Mesenchymal stem cell (in vitro differentiated cells and primary cell): ENCODE measurements at places on chromosomes 6 and 20.
A peak's percentile ranks its signal among the peaks of the same experiment; 100 is the strongest.

DNA sequence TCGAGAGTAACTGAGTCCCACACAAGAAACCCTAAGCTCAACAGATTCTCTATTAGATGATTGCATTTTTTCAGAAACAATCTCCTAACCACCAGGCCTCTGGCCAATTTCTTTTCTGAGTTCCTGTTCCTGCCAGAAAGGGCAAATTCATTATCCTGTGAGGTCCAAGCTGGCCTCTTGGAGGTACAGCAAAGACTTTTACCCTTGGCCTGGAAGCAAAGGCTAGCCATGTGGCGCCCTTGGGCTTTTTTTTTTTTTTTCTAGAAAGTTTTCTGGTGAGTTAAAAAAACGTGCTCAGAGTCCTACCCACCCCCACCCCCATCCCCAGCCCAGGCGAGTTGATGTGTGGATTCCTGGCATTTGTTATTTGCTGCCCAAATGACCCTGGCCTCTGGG is 59.0 kb upstream of the EEF1A1 start:
- no peak overlapping the region for H3K4me3 ChIP-seq
- peaks cover 10% of the 10 kb centered on the region for H3K4me1 ChIP-seq
- H3K27ac ChIP-seq, result peak overlapping the region; percentile 98
- H3K36me3 ChIP-seq, result no peaks in the 10 kb centered on the region

DNA sequence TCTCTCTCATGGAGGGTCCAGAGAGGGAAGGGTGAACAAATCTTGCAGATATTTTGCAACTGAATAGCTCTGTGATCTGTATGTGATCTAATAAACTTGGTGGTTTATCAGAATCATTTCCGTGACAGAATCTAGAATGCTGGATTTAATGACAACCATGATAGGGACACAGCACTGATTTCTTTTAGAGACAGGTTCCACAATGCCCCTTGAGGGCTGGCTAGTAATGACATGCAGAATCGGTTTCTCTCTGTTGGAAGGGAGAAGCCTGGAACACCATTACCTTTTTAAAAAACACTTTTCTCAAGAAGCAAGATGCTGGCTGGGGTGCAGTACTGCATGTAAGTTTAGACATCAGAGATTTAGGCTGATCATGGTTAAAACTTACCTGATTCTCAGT is 313.4 kb downstream of the CDH26 start:
- H3K27me3 ChIP-seq, result peaks cover 44% of the 10 kb centered on the region
- H3K4me3 ChIP-seq, result no peak overlapping the region
- no peaks in the 10 kb centered on the region for H3K4me1 ChIP-seq
- no peak for DNase-seq
- H3K27ac ChIP-seq, result no peak overlapping the region

DNA sequence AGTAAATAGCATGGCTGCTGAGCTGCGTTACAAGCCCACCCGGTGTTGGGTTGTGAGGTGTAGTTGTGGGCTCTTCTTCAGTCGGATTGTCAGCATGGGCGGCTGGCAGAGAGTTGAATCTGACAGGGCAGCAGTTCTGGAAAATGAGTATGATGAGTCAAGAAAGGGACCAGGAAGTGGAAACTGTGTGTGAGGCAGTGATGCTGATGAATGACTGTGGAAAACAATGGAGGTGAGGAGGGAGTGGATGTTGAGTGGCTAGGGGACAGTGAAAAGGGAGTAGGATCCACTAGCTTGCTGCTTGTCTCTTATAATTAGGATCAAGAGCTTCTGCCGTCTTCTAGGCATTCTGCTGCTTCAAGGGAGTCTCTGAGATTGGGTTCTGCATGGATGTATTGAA is 154.3 kb downstream of the ESR1 start:
- H3K27ac ChIP-seq, result no peak overlapping the region
- no peaks in the 10 kb centered on the region for H3K4me1 ChIP-seq
- H3K36me3 ChIP-seq, result no peaks in the 10 kb centered on the region
- DNase-seq, result no peak
- no peaks in the 10 kb centered on the region for H3K27me3 ChIP-seq

- H3K4me1 ChIP-seq, result no peaks in the 10 kb centered on the region
- no peak for DNase-seq
- H3K36me3 ChIP-seq, result no peaks in the 10 kb centered on the region
- no peaks in the 10 kb centered on the region for H3K27me3 ChIP-seq
Measured at GRCh38 chr6:146090474-146090873, 61.6 kb downstream of the GRM1 start.

DNA sequence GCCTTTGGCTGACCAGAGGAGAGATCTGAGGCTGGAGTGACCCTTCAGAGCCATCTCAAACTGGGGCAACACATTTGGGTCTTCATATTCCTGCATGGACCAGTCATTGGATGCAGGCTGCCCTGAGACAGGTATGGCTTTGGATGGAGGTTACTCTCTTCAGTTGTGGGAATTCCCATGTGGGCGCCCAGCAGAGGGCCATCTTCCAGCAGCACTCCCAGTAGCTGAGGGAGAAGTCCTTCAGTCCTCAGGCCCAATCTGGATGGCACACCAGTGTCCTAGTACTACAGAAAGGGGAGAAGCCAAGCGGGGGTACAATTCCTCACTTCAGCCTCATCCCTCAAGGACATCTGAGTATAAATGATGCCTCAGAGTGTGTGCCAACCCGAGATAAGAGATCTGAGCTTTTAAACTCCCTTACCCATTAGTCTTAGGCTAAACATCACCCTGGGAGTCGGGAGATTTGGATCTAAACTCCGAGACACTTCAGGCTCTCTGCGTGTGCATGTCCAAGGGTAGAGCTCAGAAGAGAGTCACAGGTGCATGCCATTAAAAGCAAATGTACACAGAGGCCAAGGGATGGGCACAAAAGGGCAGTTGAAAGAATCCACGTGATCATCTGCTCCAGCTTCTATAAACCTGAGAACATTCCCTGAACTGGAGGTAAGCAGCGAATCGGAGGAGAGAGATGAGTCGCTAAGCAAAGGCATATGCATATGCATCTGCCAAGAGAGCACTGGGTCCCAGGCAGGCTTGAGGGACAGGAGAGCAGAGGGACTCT is 204.6 kb downstream of the CD83 start:
- no peaks in the 10 kb centered on the region for H3K27me3 ChIP-seq
- no peaks in the 10 kb centered on the region for H3K36me3 ChIP-seq
- peaks cover 1% of the 10 kb centered on the region for H3K4me1 ChIP-seq
- H3K27ac ChIP-seq, result no peak overlapping the region

GRCh38 chr20:57202309-57202708 is 64.1 kb downstream of the BMP7 start:
- peaks cover 17% of the 10 kb centered on the region for H3K4me1 ChIP-seq
- H3K27me3 ChIP-seq, result peaks cover 47% of the 10 kb centered on the region
- DNase-seq, result no peak
- no peak overlapping the region for H3K27ac ChIP-seq
- no peak overlapping the region for H3K4me3 ChIP-seq

GRCh38 chr6:16511723-16512489 is 249.4 kb downstream of the ATXN1 start:
- H3K27me3 ChIP-seq, result no peaks in the 10 kb centered on the region
- H3K4me3 ChIP-seq, result no peak overlapping the region
- peaks cover 11% of the 10 kb centered on the region for H3K36me3 ChIP-seq
- H3K4me1 ChIP-seq, result no peaks in the 10 kb centered on the region

DNA sequence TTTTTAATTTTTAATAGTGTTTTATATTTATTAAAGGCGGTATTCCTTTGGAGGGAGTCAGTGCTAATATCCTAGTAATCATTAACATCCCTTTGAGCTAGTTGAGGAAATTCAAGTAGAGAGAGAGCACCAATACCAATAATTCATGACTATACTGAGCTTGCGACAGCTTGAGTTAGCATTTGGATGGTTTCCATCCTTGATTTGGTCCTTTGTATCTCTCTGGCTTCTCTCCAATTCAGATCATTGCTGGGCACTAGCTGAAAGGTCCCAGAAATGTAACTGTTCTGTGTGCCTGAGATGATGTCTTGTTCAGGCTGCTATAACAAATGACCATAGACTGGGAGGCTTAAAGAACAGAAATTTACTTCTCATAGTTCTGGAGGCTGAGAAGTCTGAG is 77.0 kb downstream of the RNF144B start:
- DNase-seq, result no peak
- peaks cover 18% of the 10 kb centered on the region for H3K36me3 ChIP-seq
- no peaks in the 10 kb centered on the region for H3K4me1 ChIP-seq
- H3K4me3 ChIP-seq, result no peak overlapping the region
- H3K27ac ChIP-seq, result no peak overlapping the region
